ENCODE measurements at places on chromosomes 4 and X.
A peak's percentile ranks its signal among the peaks of the same experiment; 100 is the strongest.

DNA sequence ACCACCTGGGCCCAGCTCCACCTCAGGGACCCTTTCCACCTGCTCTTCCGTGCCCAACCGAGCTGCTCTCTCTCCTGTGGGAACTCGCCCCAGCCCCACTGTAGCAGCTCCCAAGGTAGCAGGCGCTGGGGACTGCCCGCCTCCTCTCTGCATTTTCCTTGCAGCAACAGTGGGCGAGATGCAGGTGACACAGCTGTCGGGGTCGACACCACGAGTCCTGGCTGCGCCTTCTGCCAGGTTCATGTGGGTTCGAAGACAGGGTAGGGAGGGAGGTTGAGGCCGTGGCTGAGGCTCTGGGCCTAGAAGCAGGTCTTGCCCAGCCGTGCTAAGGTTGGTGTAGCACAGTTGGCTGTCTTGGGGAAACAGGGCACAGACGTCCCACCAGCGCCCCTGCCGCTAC is 245.2 kb upstream of the FSTL5 start:
- DNase-seq: no peak

DNA sequence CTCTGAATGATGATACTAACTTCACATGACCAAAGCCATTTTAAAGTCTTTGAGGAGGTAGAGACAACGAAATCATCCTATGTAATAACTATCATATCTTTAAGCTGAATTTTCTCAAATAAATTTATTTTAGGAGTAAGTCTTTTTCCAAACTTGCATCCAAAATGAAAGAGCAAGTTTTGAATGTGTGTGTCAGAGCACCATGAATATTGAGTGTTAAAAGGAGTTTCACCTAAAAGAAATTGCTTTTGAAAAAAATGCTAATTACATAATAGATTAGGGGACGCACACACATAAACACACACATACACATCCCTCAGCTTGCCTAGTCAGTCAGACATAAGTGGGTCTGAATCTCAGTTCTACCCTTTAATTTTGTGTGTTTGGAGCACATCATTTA is 1.9 kb downstream of the ANK2 start:
- no peak for DNase-seq

DNA sequence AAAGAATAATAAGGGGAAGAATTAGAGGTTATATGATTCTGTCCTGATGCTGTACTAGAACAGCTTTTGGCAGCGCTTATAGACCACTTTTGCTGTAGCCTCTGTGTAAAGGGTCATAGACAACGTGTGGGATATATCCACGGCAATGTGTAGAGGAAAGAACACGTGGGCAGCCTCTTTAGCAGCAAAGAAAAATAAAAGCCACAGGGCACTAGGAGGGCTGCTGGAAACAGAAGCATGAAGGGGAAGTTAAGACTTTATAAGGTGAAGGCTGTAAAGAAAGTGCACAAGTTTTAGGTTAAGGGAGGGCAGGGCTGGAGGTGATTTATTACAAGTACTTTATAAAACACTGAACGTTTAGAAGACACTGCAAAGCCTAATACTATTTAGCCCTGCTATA is 20.1 kb upstream of the PHEX start:
- DNase-seq: no peak

DNA sequence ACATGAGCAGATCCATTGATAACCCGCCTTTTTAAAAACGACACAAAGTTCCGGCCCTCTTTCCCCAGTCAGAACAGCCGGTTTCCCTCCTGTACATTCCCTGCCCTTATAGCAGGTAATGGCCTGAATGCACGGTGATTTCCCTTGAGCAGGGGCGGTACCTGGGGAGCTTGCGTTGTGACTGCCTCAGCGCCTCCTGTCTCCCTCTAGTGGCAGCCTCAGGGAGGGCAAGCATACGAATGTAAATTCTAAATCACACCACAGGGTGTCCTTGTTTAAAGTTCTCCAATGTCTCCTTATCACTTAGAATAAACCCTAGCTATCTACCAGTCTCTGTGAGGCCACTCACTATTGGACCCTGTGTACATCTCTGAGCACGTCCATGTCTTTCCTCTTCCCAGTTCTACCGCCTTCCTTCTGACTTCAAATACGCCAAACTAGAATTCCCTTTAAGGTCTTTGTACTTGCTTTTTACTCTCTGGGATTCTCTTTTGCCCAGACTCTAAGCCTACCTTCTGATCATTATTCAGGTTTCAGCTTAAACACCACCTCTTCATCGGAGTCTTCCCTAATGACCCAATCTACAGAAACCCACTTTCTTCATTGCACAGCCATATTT is 18.4 kb upstream of the LDB2 start:
- DNase-seq: no peak

- DNase-seq: no peak
Observed at GRCh38 chrX:10952619-10953018, 158.5 kb upstream of the HCCS start.

- DNase-seq: no peak
Observed at GRCh38 chr4:119084513-119084912, 51.1 kb upstream of the MYOZ2 start.

GRCh38 chrX:68409194-68409593 is 24.1 kb downstream of the OPHN1 start:
- DNase-seq: peak; percentile 17

GRCh38 chrX:65576160-65576559 is 41.6 kb upstream of the LAS1L start:
- DNase-seq: no peak

- peak; percentile 73 for DNase-seq
Observed at GRCh38 chrX:154486396-154487207, at the start of gene UBL4A. Gene UBL4A (minus strand): TSS chrX:154486615. CDS start chrX:154486584, 31 bp downstream.

GRCh38 chrX:50863471-50863870 is 47.1 kb upstream of the BMP15 start:
- DNase-seq: no peak

DNA sequence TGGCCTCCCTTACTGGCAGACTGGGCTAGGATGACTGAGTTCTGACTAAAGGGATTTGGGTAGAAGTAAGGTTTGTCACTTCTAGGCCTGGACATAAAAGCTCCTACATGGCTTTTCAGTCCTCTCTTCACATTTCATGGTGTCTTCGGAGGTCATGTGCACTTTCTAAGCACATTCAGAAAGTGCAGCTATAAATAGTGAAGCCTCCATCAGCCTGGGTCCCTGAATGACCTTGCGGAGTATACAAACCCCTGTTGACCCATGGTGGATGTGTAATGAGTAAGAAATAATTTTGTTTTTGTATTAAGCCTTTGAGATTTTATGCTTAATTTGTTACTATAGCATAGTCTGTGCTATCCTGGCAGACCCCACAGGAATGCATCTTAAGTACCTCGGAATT is 154.0 kb downstream of the STOX2 start:
- DNase-seq: no peak

GRCh38 chr4:74394476-74395136 is 29.7 kb downstream of the EREG start:
- no peak for DNase-seq

- DNase-seq: peak; percentile 2
Observed at GRCh38 chrX:113929004-113929403, 654.9 kb upstream of the HTR2C start.

DNA sequence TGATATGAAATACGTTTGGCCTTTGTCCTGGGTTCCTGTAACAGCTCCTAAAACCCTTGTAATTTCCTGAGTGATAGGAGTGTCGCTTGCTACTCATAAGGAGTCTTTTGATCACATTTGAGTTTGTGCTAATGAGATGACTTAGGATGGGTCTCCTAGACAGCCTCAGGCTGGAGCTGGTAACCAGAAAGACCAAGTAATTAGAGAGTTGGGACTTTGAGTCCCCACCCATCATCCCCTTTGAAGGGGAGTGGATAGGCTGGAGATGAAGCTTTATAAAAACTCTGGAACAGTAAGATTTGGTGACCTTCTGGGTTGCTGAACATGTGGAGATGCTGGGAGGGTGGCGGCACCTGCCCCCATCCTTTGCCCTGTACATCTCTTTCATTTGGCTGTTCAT is 2.9 kb downstream of the SEC24B start:
- no peak for DNase-seq

GRCh38 chrX:40022421-40022820 is 75.3 kb downstream of the BCOR start:
- DNase-seq: no peak

GRCh38 chrX:68807818-68808217 is 21.0 kb upstream of the EFNB1 start:
- DNase-seq: peak; percentile 36

DNA sequence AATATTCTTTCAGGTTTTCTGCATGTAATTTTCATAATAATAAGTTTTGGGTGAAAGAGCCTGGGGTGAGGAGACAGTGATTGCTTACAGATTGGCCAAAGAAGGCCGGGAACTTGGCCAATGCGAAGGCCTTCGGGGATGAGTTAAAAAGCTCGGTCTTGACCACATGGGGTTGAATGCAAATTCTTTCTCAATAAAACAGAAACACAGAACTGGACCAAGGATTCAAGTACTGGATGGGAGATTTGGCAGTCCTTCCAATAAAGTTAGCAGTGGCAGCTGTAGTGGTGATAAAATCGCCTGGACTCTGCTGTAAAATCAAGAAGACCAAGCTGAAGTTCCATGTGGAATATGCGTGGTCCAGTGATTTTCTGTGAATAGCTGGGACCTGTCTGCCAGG is 282.2 kb upstream of the KLF3 start:
- DNase-seq: no peak

DNA sequence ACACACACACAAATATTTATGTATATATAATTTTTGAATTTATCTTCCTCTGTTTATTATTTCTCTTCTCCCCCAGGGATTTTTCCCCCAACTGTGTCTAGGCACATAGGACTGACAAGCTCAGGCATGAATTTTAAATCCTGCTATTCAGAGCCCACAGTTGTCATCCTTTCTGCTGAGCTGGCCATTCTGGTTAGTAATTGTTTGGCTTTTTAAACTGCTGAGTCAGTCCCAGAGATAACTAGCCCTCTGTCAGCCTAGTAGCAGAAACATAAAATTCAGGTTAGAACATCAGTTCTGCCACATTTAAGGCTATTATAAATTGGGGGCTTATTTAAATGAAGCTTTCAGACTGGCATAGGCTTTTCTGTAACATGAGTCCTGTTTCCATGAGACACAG is 151.7 kb upstream of the MAOA start:
- no peak for DNase-seq

DNA sequence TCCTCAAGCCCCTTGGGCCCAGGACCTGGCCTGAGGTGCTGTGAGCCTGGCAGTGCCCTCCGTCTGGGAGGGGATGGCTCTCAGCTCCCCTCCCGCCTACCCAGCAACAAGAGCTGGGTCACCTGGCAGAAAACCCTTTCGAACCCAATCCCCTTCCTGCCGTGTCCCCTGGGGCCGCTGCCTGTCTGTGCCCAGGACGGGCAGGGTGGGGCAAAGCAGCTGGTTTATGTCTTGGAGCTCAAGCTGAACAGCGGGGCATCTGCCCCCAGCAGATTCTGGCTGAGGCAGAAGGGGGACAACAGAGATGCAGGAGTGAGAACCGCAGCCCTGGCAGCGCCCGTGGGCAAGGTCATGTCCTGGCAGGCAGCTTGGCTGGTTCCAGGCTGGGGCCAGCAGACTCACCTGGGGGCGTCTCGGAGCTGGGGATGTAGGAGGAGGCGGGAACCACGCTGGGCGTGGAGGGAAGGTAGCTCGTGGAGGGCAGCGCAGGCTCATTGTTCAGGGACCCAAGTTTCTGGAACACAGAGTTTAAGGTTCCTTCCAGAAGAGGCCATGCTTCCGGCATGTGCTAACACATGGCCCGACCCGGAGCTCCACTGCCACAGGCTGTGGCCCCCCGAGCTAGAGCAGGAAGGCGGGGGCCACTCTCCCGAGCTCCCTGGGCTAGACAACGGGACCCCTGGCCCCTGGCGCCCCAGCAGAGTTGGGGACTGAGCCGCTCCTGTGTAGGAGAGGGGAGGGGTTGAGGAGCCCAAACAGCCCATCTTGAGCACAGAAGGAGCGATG is 24.2 kb downstream of the NELFA start:
- DNase-seq: no peak

GRCh38 chr4:14857475-14857874 is 144.8 kb upstream of the CPEB2 start:
- no peak for DNase-seq

DNA sequence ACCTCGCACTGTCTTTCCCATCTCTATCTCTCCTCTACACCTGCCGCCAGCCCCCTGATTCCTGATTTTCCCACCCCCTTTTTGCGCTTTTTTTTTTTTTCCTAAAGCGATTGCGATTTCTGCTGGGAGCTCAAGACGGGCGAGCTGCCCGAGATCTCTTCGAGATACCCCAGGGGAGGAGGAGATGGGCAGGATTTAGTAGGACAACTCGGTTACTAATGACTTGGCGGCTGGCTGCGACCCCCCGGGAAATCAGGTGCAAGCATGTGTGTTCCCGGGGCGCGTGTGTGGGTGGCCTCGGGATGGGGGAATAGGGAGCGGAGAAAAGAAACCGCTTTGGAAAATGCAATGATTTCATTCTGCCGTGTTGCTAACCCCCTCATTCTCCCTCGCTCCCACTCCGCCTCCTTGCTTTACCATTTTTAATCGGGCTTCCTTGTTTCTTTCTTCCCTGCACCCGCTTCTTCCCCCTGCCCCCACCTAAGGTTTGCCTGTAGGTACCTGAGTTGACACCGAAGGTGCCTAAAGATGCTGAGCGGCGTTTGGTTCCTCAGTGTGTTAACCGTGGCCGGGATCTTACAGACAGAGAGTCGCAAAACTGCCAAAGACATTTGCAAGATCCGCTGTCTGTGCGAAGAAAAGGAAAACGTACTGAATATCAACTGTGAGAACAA is 4.4 kb downstream of the SLITRK2 start:
- DNase-seq: no peak

DNA sequence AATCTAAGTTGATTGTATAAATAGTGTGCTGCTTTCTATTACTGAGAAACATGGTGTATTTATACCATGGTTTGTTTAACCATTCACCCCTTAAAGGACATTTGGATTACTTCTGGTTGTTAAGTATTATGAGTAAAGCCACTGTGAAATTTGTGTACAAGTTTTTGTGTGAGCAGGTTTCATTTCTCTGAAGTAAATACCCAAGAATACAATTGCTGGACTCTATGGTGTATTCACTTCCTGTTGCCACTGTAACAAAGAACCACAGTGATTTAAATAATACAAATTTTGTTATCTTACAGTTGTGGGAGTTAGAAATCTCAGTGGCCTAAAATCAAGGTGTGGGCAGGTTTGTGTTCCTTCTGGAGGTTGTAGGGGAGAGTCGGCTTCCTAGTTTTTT is 869.6 kb downstream of the CCSER1 start:
- no peak for DNase-seq

DNA sequence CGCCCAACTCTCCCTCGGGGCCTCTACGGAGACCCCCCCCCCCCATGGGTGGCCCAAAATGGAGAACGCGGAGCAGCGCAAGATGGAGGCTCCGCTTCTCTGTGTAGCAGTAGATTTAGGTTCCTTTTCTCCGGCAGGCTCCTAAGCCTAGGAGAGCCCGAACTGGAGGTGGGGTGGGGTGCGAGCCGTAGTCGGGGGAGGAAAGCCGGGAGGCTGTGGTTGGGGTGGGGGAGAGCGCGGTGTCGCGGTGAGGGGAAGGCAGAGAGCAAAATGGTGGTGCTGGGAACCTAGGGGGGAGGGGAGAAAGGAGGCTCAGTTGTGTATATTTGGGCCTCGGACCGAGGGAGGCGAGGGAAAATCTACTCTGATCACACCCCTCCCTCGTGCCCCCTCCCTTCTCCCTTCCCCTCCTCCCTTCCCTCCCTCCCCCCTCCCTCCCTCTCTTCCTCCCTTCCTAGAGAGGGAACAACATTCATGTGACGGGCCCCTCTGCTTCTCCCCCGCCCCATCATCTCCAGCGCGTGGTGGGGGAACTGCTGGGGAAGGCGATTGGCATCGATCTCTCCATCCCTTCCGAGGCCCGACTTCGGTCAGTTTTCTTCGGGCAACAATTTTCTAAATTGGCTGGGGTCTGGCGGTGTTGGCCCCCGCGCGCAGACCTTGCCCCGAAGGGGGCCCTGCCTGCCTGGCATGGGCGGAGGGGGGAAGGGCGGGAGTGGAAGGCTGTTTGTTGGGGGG is at the start of gene STAG2:
Gene STAG2, plus strand, starts transcription at position 439 of the 738 bp plus-strand sequence. CDS start 60,922 bp downstream, outside the sequence.
- DNase-seq: peak; percentile 86

- no peak for DNase-seq
Observed at GRCh38 chrX:115606861-115607260, 45.9 kb downstream of the PLS3 start.
